ENCODE measurements at places on chromosomes 7 and 10.

DNA sequence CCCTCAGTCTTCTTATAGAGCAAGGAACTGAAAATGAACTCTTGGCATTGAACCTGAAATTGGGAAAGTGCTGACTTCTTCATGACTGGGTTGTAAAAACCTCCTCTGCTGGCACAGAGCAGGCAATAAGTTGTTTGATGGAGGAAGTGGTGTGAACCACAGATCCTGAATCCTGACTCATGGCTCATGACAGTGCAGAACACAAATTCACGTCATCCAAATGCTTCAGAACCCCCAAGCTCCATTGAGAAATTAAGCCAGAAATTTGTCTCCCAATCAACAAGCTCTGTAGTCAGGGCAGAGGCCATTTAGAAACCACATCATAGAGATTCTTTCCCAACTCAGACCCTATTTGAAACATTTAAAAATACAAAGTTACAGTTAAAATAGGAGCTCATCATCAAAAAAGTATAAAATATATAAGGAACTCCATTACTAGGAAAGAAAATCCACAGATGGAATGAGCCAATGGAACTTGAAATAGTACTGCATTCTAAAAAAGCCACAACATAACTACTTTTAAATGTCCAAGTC is 10.3 kb upstream of the STK17A start:
- peak; percentile 8 for DNase-seq

- DNase-seq = no peak
Measured at GRCh38 chr10:121774404-121774803, 153.4 kb downstream of the ATE1 start.

DNA sequence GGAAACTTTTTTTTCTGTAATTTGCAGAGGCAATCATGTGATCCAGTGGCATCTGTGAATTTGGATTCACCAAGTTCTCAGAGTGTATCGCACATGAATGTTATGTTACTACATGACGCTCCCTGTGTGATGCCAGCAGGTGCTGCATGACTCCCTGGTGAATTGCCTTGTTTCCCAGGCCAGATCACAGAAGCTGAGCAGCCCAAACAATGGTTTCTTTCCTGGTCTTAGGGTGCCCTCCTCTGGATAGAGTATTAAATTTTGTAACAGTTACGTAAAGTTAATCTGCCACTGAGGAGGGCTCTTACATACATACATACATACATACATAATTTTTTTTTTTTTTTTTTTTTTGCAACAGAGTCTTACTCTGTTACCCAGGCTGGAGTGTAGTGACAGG is 3.6 kb downstream of the ZSCAN21 start:
- DNase-seq = peak; percentile 4

DNA sequence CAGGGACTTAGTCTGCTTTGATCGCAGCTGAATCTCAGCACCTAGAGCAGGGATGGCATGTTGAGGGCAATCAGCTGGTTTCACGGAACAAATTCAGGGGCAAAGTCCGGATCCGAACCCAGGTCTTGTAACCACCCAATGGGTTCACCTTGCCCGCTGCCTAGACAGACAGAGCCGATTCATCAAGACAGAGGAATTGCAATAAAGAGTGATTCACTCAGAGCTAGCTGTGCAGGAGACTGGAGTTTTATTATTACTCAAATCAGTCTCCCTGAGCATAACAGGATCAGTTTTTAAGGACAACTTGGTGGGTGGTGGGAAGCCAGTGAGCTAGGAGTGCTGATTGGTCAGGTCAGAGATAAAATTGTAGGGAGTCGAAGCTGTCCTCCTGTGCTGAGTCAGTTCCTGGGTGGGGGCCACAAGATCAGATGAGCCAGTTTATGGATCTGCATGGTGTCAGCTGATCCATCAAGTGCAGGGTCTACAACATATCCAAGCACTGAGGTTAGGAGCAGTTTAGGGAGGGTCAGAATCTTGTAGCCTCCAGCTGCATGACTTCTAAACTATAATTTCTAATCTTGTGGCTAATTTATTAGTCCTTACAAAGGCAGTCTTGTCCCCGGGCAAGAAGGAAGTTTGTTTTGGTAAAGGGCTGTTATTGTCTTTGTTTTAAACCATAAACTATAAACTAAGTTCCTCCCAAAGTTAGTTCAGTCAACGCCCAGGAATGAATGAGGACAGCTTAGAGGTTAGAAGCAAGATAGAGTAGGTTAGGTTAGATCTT is 43.5 kb upstream of the CHST3 start:
- no peak for DNase-seq

DNA sequence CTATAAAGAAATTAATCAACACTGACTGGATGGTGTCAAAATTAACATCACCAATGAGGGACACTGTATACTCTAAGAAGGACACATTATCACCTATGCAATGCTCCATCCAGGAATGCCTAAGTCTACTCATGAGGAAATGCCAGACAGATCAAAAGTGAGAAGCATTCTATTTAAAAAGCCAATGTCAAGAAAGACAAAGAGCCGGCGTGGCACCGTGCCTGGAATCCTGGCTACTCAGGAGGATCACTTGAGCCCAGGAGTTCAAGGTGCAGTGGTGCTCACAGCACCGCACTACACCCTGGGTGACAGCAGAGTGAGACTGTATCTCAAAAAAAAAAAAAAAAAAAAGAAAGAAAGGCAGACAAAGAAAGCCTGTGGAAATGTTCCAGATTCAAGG is 45.5 kb upstream of the ANAPC16 start:
- DNase-seq = no peak

DNA sequence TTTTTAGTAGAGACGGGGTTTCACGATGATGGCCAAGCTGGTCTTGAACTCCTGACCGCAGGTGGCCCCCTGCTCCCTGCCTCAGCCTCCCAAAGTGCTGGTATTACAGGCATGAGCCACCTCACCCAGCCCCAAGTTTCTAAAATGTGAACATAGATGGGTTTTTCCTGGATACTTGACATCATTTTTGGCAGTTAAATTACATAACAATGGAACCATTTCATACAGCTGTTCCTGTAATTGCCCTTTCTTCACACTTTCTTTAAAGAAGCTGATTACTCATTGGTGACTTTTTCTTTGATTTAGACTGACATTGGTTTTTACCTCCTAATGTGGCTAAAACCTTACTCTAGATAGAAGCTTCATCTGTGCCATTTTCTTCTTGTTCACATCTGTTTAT is 5.9 kb downstream of the ZKSCAN1 start:
- no peak for DNase-seq

GRCh38 chr10:57689596-57690297 is 577.9 kb downstream of the IPMK start:
- DNase-seq = no peak
